Fibroblast of the aortic adventitia (primary cell): ENCODE measurements at places on chromosomes 3 and 15. TPM values are rescaled to one million over a fixed set of nuclear protein-coding genes. Genes with fewer than 3 reads are reported as not detected.

The SSUH2 gene
- not detected in 2 replicates for total RNA-seq

The DUOXA2 gene
- not detected in 2 replicates for total RNA-seq

The P3H2 gene
- total RNA-seq, result 4.0 and 15.6 TPM in 2 replicates

The FHIT gene
- 1.5 and 1.9 TPM in 2 replicates for total RNA-seq

The CADM2 gene
- 2.2 TPM in 1 of 2 replicates, not detected in the other for total RNA-seq

The PPARG gene
- 11.1 and 39.4 TPM in 2 replicates for total RNA-seq

The OR5K2 gene
- not detected in 2 replicates for total RNA-seq

The C3orf70 gene
- 0.16 and 1.1 TPM in 2 replicates for total RNA-seq

The TMC3 gene
- under 0.01 TPM in 1 of 2 replicates, not detected in the other for total RNA-seq

The C2CD4A gene
- not detected in 2 replicates for total RNA-seq

The NGLY1 gene
- total RNA-seq, result 11.8 and 30.4 TPM in 2 replicates

The ROBO2 gene
- under 0.01 and 1.2 TPM in 2 replicates for total RNA-seq

The ITPR1 gene
- 8.9 and 52.4 TPM in 2 replicates for total RNA-seq

The TEX55 gene
- total RNA-seq, result not detected in 2 replicates

The SLC28A1 gene
- total RNA-seq, result not detected in 2 replicates

The DOCK3 gene
- 0.36 and 0.41 TPM in 2 replicates for total RNA-seq

The TICRR gene
- total RNA-seq, result 0.33 and 8.8 TPM in 2 replicates
